ENCODE measurements at places on chromosomes 12 and 14.
A peak's percentile ranks its signal among the peaks of the same experiment; 100 is the strongest.

DNA sequence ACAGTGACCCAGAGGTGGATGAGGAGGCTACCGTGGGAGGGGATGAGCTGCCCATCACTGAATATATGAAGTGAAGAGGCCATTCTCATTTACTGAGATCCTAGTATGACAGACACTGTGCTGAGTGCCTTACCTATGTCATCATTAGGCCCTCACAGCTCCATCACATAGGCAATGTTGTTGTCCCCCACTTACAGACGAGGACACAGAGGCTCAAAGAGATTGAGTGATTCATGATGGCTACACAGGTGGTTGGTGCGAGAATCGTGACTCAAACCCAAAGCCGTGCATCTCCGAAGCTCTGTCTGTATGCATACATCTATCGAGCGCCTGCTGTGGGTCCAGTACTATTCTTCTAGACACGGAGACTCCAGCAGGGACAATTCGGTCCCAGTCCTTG lies 5.9 kb upstream of the CCDC197 start:
- no peak for DNase-seq

- DNase-seq = peak; percentile 3
Observed at GRCh38 chr14:81509838-81510452, 23.7 kb downstream of the SEL1L start.

DNA sequence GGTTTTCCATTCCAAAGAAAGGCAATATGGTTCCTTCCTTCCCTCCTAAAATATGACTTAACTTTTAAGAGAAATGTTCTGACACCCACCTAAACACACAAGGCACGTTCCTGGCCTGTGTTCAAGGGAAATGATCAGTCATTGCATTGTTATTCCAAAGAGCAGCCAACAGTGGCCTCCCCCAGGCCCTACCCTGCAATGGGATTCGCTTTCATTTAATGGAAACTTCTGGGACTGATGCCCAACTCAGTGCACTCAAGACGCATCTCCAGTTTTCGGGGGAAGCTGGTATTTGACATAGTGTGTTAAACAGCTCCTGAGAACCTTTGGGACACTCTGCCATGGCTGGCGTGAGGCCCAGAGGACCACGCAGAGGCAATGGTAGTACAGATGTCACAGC lies 65.9 kb downstream of the DDX51 start:
- peak; percentile 78 for DNase-seq

- DNase-seq = no peak
Observed at GRCh38 chr12:71627438-71628002, 36.1 kb downstream of the ZFC3H1 start.

GRCh38 chr12:27751386-27752047 lies 28.5 kb upstream of the KLHL42 start:
- DNase-seq = no peak

GRCh38 chr14:60272177-60272576 lies 23.2 kb downstream of the PPM1A start:
- DNase-seq = no peak

DNA sequence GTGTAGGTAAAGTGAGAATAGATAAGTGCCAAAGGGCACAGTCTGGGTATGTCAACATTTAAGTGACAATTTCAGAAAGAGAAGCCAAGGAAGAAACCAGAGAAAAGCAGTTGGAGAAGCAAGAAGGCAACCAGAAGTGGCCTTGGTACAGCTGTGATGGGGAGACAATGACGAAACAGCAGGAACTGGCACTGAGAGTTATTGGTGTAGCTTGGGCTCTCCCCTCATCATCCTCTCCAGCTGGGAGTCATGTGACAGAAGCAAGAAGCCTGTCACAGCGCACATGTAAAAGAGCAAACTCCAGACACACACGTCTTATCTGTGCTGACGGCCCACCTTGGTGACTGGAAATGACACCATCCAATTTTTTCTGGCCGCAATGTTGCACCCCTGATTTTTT lies 203.3 kb upstream of the NUDT4 start:
- DNase-seq = no peak

GRCh38 chr12:55619354-55620138 lies 17.1 kb upstream of the OR10P1 start:
- peak; percentile 94 for DNase-seq

GRCh38 chr14:90536092-90536491 lies 139.3 kb downstream of the CALM1 start:
- DNase-seq = no peak

- peak; percentile 32 for DNase-seq
Observed at GRCh38 chr12:64608901-64609535, 1.3 kb upstream of the RASSF3 start.

- DNase-seq = no peak
Observed at GRCh38 chr14:88017535-88017934, 12.6 kb downstream of the GPR65 start.

- DNase-seq = no peak
Observed at GRCh38 chr12:113134521-113134951, 1.0 kb downstream of the RASAL1 start.

DNA sequence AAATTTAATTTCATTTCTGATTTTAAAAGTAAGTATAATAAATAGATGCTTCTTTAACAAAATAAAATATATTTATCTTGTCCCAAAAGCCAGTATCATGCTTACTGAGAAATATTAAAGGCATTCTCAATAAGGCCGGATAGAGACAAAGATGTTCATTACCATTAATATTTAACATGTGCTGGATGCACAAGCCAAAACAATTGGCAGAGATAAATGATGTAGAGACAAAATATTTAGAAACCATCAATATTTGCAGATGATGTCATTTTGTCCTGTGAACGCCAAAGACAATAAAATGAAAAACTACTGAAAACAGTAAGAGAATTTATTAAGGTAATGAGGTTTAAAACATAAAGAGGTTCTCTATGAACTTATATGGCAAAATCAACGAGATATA lies 313.5 kb downstream of the ITPR2 start:
- no peak for DNase-seq

- no peak for DNase-seq
Observed at GRCh38 chr12:103673487-103673886, 86.4 kb downstream of the STAB2 start.

- DNase-seq = peak; percentile 96
Observed at GRCh38 chr14:34665785-34666435, 36.0 kb upstream of the SNX6 start.

- DNase-seq = no peak
Observed at GRCh38 chr14:38616959-38617358, 361.1 kb upstream of the CLEC14A start.

GRCh38 chr14:103109535-103110441 lies 13.5 kb upstream of the TNFAIP2 start:
- peak; percentile 81 for DNase-seq

DNA sequence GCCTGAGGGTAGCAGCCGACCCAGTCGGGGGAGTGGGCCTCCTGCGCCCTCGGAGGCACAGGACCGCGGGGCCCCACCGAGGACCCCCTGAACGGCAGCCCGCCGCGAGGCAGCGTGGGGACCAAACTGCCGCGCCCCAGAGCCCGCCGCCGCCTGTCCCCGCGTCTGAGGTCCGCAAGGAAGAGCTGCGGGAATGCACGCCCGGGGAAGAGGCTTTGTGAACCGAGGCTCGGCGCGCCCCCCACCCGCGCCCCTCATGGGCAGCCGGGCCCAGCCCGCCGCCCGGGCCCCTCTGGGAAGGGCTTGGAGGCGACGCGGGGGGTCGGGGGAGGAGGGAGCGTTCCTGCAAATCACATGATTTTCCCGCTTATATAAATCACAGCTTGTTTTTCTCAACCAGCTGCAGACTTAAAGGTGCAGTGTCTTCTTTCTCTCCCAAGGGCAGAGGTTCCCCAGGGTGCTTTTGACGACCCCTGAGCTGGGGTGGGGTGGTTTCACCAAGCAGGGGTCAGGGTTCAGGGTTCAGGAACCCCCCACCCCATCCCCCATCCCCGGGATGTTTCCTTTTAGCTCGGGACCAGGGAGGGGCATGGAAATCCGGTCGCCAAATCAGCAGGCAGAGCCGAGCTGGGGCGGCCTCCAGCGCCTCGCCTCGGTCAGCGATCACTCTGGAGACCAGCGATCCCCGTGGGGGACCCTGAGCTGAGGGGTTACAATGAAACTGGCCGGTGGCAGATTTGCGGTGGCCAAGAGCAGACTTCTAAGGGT lies 44.7 kb upstream of the ATP23 start:
- peak; percentile 72 for DNase-seq

GRCh38 chr14:93028724-93029076 lies 87.0 kb downstream of the ITPK1 start:
- DNase-seq = no peak

DNA sequence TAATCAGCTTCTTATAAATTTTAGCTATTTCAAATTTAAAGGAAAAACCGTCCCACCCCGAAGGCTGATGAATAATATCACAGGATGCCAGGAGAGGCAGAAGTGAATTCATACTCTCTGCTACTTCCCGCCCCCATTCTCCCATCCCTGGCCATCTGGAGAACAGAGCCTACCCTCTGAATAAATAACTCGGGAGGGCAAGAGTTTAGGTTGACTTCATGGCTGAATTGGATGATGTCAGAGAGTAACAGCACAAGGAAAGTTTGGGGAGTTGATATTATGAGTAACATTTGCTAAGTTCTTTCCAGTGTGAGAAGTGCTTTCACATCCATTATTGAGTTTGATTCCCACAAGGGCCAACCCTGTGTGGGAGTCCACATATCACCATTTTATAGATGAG lies 241.6 kb downstream of the EGLN3 start:
- no peak for DNase-seq

Measured in fibroblast of skin of back (primary cell).